ENCODE measurements at places on chromosomes 11 and 22.

GRCh38 chr11:91694331-91694730, 530.3 kb upstream of the FAT3 start:
- no peak for DNase-seq

- DNase-seq: peak; percentile 19
Observed at GRCh38 chr22:50444663-50445062, 30.2 kb downstream of the SBF1 start.

GRCh38 chr11:64637334-64638017, 46.5 kb downstream of the SLC22A12 start:
- DNase-seq: no peak

DNA sequence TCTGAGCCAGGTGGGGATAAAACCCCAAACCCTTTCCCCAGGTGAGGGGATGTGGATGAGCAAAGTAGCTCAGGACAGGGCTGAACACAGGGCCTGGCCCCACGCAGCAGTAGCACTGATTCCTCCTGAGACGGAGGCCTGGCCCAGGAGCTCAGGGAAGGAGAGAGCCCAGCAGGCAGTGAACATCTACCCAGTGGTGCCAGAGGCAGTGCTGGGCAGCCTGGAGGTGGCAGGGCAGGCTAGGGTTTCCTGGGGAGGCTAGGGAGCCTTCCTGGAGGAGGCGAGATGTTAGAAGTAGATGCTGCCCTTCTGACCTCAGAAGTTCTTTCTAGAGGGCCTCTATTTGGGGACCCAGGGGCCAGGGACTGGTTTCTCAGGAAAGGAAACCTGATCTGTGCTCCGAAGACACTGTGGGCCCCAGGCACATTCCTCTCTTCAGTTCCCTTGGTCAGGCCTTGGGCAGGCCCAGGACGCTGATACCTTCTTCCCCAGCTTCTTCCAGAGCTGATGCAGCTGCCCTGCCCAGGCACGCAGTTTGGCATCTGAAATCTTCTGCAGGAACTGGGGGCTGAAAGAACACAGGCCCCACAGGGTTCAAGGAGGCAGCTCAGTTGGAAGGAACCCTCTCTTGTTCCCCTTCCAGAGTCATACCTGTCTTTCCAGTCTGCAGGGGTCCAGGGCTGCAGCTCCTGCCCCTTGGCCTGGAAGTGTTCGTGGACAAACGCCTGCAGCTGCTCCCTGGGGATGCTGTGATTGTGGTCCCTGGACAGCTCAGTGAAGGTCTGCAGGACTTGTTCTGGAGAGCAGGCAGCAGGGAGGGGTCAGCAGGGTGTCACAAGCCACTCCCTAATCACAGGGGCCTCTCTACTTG, 16.8 kb downstream of the TREH start:
- no peak for DNase-seq

GRCh38 chr22:33542153-33542552, 378.1 kb downstream of the LARGE1 start:
- no peak for DNase-seq

DNA sequence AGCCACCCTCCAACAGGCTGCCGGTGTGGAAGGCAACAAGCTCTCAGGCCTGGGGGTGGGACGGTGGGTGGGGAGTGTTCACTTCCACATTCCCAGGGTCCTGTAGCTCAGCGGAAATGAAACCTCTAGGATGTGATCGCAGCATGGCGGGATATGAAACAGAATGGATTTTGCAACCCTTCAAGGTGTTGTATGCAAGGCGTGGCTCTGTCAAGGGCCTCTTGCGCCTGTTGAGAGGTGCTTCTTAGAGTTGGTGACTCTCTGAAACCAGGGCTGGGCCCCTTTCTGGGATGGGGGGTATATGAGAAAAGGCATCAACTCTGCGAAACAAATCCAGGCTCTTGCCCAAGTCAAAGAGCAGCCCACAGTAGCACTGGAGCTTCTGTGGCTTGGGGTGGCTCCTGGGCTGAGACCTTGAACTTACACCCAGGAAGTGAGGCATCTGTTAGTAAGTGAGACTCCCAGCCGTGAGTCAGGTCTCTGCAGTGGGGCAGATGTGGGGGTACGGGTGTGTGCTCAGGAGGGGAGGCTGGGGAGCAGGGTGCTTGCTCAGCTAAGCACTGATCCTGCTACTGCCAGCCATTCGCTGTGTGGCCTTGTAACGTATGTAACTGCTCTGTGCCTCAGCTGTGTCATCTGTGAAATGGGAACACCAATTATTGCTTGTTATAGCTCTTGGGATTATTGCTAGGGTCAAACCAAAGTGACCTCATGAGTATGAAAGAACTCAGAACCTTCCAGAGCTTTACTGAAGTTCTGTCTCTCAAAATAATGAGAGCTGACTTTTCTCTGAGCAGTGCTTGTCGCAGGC, 28.3 kb downstream of the NECTIN1 start:
- DNase-seq: no peak

- peak; percentile 82 for DNase-seq
Observed at GRCh38 chr11:32052215-32052614, 38.7 kb upstream of the RCN1 start.
